CD4-positive, alpha-beta T cell treated with Interleukin-15 for 1 hour (primary cell): ENCODE measurements at places on chromosomes 5 and 9.

- DNase-seq = no peak
Measured at GRCh38 chr5:51131266-51131665, 252.0 kb upstream of the ISL1 start.

DNA sequence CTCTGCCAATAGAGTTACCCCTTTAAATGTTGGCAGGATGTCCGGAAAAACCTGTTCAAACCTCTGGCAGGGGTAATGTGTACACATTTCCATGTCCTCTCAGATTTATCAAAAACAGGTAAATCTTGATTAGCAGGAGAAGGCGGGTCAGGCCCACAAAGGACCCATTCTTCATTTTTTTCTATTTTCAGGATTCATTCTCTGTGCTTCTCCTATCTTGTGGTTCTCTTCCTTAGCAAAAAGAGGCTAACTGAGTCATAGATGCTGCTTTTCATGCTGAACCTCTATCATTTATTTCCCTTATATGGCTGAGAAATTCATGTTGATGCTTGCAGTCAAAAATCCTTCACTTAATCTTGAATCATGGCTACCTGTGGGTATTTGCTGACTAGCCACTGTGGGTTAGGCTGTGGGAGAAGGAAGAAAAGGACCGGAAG lies 112.7 kb upstream of the IQGAP2 start:
- no peak for DNase-seq

GRCh38 chr5:89866410-89866809 lies 543.1 kb downstream of the CETN3 start:
- DNase-seq = no peak

- DNase-seq = no peak
Measured at GRCh38 chr5:158586054-158586453, 513.7 kb downstream of the EBF1 start.

- no peak for DNase-seq
Measured at GRCh38 chr5:88115211-88115610, 153.4 kb downstream of the TMEM161B start.

DNA sequence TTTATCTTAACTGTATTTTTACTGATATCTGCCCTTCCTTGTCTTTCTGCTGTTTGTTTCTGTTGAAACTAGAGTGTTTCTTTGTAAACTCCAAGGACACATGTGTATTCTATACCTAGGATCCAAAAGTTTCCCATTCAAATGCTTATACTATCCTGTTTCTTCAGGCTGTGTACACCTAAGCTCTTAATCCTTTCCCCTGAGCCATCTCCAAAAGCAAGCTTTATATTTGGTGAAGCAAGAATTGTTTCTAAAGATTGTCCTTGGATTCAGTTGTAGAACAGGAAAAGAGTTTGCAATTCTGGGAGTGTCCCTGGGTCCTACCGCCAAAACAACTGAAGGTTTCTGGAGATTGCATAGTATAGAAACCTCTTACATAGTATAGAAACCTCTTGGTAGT lies 65.9 kb downstream of the CWC27 start:
- no peak for DNase-seq

- no peak for DNase-seq
Measured at GRCh38 chr5:159560088-159560487, 229.8 kb upstream of the IL12B start.

DNA sequence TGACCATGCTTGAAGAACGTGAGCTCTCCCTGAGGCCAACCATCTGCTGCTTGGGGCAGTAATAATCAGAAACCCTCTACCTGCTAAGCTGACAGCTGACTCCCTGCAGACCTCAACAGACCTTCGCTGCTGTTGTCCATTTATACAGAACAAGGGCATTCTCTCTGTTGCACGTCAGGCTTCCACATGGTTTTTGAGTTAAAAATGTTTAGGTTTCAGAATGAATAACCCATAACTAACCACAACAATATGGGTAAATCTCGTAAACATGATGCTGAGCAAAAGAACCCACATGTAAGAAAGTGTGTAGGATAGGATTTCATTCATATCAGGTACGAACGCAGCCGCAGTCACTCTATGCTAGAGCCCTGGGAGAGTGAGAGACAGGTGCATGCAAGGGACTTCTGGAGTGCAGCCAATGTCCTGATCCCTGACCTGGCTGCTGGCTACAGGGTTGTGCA lies 348.5 kb downstream of the MED10 start:
- no peak for DNase-seq

DNA sequence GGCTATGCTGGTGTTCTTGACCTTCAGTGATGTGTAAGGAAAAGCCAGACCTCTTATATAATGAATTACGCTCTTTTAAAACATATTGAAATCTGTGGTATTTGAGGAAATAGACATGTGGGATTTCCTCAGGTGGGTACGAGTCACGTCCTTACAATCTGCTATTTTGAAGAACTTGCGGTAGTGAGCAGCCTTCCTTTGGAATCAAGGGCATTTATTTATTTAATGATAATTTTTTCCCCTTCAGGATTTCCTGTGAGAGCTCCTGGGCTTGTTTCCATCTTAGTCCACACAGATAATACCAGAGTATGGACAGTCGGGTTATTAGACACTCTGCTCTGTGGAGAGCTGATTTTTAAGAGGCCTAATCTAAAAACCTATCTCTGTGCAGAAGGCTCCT lies 167.9 kb downstream of the ARHGEF28 start:
- no peak for DNase-seq

DNA sequence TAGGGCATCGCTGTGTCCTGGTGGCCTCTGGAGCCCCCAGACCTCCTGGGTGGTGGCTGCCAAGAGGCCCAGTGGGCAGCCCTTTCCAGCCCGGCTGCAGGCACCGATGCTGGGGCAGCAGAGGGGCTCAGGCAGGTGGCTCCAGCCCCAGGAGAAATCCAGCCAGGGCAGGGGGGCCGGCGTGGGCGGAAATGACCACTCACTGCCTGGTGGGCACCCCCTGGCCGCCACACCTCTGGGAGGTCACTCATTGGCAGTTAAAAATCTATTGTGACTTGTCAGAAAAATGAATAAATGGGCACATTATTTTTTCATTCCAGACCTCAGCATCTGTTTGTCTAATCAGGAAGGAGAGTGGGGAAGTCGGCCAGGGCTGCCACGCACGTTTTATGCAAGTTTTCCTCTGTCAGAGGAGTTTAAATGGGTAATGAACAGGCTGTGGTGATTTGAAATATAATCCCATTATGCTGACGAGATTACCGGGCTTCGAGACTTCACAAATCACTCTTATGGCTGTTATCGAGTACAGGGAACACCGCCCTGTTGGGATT lies 171.9 kb downstream of the GAPVD1 start:
- no peak for DNase-seq

DNA sequence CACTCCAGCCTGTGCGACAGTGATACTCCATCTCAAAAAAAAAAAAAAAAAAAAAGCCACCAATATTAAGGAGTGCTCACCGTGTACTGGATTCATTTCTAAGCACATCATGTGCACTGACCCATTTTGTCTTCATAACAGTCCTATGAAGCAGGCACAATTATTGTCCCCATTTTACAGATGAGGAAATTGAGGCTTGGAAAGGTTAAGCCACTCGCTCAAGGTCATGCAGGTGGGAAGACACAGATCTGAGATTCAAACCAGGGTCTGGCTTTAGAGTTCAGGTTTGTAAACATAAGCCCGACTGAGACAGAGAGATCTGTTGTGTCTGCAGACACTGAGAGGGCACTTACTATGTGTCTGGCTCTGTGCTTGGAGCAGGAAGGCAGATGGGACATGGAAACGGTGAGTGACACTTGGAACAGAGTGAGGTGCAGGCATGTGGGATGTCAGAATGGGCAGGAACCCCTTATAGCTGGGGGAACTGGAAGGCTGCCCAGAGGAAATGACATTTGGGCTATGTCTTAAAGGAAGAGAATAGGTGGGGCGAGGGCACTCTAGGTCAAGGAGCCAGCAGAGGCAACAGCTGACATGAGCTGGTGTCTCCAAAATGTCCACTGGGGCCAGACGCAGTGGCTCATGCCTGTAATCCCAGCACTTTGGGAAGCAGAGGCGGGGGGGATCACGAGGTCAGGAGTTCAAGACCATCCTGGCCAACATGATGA lies 69.9 kb downstream of the STK10 start:
- no peak for DNase-seq

DNA sequence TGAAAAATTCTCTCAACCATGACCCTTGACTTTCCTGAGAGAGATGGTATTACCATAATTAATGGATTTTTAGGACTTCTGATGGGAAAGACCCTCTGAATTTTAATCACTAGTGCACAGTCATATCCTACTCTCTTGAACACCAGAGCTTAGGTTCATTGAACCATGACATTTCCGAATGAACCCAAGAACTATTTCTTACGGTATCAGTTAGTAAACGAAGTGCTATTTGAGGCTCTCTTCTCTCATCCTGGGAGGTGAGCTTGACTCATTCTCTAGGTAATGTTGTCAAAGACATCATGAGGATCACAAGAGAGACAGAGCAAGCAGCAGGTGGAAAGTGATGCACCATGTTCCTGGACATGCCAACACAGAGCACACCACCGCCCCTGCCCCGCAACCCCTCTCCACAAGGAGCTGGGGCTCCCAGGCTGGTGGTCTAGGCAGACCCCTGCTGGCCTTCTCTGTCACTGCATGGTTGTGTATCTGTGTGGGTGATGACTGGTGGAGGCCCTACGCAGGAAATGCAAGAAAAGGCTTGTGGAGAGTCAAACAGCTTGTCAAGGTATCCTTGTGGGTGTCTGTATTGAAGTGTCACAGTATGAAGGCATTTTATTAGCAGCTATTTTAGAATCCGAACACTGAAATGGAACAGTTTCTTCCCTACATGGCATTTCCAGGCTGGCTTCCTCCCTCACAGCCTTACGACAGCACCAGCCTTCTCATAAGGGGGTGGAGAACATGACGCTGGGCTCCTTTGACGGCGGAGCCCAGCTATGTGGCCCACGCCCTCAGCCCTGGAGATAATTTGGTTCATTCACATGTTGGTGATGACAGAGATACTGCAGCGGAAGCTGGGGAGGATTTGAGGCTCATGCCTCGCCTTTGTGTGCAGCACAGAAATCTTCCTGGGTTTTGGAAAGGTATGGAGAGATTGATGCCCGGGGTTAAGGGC lies 297.6 kb downstream of the NTRK2 start:
- DNase-seq = no peak

DNA sequence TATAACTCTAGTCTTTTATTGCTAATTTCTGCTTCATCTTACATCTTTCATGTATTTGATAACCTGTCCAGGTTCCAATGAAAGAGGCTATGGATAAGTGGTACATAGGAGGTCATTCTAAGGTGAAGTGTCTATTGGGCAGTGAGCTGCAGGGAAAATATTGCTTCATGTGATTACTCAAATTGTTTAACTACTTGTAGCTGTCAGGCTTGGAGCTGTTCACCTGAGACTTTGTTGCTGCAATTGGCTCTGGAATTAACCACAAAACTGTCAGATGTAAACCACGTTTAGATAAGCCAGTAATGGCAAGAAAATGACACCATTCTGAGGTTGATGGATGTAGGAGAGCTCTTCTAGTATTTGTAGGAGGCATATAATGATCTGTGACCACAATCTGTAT lies 26.0 kb downstream of the ADAMTSL1 start:
- DNase-seq = no peak

- no peak for DNase-seq
Measured at GRCh38 chr5:28014779-28015178, 976.4 kb upstream of the CDH9 start.

GRCh38 chr5:1827886-1828397 lies 26.7 kb downstream of the NDUFS6 start:
- no peak for DNase-seq

GRCh38 chr5:138109463-138110265 lies 25.8 kb downstream of the WNT8A start:
- DNase-seq = no peak

DNA sequence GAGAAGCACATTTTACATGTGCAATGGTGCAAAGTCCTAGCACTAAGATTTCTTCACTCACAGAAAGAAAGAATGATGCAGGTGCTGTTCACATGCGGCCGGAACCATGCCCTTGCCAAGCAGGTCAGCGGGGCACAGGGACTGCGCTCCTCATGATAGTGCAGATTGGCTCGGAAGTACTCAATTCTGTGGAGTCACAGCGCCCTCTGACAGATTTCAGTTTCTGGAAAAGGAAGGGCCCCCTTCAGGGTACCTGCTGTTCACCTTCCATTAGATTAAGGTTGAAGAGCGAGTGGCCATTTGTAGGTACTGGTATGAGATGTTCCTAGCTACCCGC lies 75.7 kb downstream of the TMC1 start:
- DNase-seq = no peak
